ENCODE measurements at places on chromosomes 5 and 9.
A peak's percentile ranks its signal among the peaks of the same experiment; 100 is the strongest.

- DNase-seq: no peak
Observed at GRCh38 chr9:114761523-114761922, 44.3 kb downstream of the TNFSF15 start.

GRCh38 chr5:115402822-115403577 is 106.5 kb upstream of the CCDC112 start:
- peak; percentile 75 for DNase-seq

GRCh38 chr5:126093718-126094117 is 329.5 kb upstream of the GRAMD2B start:
- no peak for DNase-seq

GRCh38 chr9:99490729-99491128 is 268.6 kb downstream of the SEC61B start:
- DNase-seq: no peak

GRCh38 chr9:99931155-99931840 is 24.8 kb downstream of the STX17 start:
- DNase-seq: peak; percentile 3

DNA sequence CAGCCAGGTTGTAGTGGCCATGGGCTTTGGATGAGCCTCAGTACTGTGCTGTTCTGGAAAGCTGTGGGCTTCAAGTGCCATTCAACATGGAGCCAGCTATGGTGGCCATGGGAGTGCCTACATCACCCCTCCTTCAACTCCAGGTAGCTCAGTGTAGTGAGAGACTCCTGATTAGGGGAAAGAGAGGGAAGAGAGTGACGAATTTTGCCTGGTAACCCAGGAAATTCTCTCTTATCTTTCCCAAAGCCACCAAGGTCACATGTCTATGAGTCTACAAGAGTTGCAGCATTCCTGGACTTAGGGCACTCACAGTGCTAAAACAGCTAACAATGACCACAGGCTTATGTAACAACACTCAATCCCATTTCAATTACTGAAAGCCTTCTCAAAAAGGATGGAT is 81.7 kb upstream of the SPTLC1 start:
- peak; percentile 61 for DNase-seq

DNA sequence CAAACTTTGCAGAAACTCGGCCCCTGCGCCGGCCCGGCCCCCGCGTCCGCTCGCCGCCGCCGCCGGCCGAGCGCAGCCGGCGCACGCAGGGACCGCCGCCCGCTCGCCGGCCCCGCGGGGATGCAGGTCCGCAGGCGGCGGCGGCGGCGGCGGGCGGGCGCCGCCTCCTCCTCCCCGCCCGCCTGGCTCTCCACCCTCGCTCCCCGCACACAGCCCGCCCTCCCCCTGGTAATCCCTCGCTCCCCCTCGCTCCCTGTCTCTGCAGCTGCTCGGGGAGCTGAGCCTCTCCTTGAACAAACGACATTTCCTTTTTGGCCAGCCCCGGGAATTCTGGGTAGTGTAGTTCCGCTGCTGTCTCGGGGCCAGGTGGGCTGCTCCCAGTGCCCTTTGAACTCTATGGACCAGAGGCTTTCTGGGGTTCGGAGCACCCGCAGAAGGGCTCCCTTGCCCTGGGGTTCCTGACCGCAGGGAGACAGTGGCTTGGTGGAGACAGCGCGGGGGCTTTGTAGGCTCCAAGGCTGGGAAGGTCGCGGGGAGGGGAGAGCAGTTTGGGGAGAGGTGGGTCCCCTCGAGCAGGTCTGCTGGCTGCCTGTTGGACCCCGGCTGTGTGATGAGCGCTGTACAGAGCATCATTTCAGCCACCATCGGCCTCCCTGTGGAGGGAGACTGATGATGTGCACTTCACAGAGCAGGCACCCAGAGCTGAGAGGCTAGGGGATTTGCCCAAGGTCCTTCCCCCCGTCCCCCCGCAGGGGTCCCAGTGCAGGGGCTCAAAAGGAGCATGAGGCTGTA is 1.8 kb upstream of the FAM78A start:
- DNase-seq: peak; percentile 81

GRCh38 chr9:98011122-98011521 is 28.0 kb downstream of the ANP32B start:
- DNase-seq: no peak

DNA sequence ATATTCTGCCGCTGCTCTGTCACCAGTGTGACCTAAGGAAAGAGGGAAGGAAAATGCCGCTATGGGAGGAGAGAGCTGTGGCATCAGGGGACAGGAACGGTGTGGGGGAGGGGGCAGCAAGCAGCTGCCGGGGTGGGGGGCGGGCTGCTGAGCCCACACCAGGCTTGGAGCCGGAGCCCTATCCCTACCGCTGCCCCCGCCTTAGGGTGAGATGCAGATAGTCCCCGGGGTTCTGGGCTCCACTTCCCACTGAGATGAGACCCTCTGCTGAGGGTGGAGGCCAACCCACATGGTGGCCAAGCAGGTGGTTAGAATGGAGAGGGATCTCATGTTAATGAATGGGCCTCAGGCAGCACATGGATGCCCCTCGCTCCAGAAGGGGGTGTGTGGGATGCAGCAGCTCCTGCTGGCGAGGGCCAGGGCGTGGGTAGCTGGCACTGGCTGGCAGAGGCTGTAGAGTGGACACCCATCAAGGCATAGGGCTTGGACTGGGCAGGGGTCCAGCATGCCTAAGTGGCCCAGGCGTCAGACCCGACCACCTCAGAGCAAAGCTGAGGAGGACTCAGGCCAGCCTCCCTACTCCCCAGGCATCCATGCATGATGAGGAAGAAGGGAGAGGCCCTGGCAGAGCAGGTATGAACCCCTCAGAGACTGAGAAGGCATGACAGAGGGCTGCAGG is 131.5 kb downstream of the ZNF354C start:
- DNase-seq: no peak

- no peak for DNase-seq
Observed at GRCh38 chr9:121622387-121623203, 28.8 kb upstream of the DAB2IP start.

DNA sequence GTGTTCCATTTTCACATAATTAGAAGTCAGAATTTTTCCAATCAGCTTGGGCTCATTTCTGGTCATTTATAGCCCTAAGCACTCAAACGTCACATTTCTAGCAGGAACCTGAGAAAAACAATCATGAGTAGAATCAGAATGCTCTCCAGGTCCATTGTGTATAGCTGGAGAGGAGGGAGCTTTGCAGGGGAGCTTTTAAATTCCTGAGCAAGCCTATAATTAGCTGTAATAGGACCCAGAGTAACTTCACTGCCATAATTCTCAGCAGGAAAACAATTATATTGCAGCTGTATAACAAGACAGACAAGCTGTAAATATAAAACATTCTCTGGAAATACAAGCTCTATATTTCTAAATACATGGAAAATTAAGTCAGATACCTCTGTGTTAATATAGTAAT is 637.6 kb upstream of the SGCD start:
- DNase-seq: no peak

All from fibroblast of pulmonary artery (primary cell).